ENCODE measurements at places on chromosomes 11 and 22.

DNA sequence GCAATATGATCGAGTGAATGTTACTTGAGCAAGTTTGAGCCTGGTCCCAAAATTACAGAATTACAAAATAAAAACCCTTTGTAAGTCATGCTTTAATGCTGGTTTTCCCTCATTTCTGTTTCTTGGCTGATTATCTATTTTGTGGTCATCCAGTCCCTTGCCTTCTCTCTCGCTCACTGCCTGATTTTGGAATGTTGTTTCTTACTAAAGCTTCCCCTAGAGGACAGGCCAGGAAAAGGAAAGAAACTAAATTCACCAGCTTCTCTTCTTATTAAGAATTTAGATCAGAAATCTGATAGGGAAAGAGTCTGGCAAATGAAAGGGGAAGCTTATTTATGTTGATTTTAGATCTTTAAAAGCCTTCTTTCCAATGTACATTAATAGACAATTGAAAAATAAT lies 16.6 kb upstream of the BDNF start:
- no peak for DNase-seq

DNA sequence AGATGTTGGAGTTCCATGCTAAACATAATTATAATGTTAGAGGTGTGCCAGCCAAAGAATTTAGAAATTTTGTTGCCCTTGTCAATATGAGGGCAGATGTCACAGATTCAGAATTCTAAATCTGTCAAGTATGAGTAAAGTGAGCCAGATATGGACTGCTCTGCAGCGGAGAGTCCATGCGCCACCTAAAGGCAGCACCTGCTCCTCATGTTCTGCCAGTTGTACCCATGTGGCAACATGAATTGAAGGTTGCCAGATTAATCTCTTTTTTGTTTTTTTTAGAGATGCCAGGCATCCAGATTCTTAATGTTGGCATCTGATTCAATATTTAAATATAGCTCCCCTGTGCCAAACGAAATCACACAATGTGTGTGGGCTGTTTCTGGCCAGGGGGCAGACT lies 678.6 kb upstream of the ANO5 start:
- no peak for DNase-seq

DNA sequence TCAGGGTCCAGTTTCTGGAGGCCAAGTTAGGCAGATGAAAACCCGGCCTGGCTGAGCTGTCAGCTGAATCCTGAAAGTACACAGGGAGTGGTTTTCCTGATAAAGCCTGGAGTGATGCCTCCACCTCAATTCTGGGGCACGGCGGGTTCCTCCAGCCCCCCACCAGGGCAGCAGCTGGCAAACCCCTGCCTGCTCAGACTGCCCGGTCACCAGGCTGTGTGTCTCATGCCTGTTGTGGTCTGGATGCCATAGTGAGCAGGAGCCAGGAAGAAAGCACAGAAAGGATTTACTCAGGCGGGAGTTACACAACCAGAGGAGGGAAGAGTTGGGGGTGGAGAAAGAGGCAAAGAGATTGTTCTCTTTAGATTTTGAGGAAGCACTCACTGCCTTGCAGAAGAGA lies 119.9 kb upstream of the RASSF10 start:
- no peak for DNase-seq

DNA sequence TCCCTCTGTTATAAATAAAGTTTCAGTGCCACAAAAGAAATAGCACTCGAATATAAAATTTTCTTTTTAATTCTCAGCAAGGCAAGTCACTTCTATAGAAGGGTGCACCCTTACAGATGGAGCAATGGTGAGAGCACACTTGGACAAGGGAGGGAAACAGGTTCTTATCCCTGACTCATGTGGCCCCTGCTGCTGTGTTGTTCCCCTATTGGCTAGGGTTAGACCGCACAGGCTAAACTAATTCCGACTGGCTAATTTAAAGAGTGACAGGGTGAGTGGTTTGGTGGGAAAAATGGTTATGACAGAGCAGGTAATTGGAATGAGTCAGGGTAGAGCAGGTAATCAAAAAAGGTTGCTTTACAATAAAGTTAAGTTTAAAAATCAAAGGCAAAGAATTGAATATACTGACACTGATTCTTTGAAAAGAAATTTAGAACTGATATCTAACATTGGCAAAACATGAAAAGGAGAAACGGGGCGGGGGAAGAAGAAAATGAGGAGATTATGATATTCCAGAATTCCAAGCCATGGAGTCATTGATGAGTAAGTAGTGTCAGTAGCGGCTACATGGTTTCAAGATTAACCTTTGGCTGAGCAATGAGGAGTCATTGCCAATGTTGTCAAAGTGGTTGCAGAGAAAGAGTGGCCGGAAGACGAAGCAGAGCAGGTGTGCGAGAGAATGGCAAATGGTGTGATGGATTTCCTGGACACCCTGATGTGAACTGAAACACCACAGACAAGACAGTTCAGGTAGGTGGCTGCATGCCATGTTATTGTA lies 48.4 kb upstream of the MRGPRX1 start:
- DNase-seq: no peak

DNA sequence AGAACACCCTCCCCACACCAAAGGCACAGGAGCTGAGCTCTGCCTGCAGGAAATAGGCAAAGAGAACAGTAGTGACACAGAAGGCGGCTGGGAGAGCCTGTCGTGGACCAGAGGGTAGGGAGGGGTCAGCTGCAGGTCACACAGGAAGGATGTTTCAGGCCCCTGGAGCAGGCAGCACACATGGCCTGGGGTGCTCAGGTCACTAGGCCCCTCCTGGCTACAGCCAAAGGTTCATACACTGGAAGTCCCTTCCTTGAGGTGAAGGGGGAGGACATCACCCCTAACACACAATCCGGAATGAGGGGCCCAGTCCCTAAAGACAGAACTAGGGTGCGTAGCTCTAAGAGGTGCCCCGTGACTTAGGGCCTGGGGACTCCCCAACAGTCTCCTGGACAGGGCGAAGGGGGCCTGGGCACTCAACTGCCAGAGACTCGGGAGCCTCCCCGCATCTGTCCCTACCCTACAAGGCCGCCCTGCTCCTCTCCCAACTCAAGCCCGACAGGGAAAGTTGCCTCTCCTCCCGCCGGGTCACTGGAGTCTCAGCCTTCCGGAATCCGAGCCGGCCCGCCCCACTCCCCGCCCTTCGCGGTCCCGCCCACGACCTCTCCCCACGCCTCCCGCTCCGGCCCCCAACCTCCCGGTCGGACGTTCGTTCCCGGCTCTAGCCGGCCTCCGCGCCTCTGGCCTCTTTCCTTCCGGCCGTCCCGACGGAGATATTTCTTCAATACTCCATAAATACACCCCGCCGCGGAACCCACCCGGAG lies at the start of gene CYB5R2:
TSS of gene CYB5R2 (minus strand) at position 541 of the 764 bp plus-strand sequence. CDS start 675 bp downstream, outside the sequence.
- DNase-seq: no peak

DNA sequence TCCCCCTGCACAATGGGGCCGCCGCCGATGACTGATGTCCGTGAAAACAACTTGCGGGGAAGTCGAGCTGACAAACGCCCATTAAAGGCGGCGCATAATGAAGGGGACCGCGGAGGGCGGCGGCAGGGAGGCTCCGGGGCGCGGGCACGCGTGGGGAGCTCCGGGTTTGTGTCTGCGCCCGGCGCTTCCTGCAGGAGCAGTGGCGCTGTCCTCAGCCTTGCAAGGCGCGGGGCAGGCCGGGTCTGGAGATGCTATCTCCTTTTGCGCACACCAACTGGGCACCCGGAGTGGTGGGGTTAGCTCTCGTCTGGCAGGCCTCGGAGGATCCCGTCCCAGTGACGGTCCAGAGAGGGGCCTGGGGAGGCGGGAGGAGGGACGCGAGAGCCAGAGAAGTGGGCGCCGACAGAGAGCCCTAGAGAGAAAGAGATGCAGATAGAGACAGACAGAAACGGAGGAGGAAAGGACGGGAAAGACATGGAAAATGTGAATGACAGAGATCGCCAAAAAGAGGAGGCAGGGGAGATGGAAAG lies 390 bp upstream of the FGF3 start:
- no peak for DNase-seq

DNA sequence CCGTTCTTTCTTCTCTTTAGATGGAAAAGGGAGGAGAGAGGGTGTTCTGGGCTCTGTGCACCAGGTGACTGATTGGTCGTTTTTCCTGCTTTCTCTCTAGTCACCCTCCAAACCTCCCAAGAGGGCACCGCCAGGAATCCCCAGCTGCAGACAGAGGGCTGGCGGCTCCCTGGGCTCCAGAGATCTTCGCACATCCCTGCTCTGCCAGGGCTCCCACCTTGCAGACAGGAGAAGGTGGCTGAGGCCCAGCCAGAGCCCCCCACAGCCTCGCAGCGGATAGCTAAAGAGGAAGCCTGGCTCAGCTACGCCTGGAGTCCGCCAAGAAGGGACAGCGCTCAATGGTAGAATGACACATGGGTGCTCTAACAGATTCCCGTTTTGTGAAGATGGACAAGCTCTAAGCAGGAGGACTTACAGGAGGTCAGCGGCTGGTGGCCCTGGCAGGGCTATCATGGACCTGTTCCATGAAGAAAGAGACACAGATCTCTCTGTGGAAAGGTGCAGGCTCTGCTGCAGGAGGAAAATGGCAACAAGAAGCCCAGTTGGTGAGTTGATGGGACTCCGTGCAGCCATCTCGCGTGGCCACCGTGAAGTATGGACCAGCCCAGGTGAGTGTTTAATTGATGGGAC lies 976.9 kb downstream of the BRD1 start:
- DNase-seq: no peak

- DNase-seq: no peak
These were observed 49.2 kb upstream of the SLC25A18 start for GRCh38 chr22:17514084-17514483.

- no peak for DNase-seq
These were observed 47.5 kb downstream of the MORC2 start for GRCh38 chr22:30921108-30921507.

DNA sequence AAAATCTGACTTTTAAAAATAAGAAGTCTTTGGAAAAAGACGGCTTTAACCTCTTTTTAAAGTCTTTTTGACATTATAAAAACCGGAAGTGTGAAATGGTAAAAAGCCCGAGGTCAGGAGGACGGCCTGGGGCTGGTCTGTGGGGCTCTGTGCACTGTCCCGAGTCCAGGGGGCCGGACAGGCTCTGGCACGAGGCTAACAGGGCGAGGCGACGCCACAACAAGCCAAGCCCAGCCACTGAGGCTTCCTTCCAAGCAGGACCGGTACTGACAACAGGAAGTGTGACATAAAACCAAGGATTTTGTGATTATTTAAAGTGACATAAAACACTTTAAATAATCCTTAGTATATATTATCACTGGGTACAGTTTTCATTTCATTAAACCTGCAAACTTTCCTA lies 39.2 kb downstream of the BRD1 start:
- DNase-seq: no peak

GRCh38 chr22:31614781-31615490 lies 47.1 kb downstream of the PISD start:
- DNase-seq: no peak

GRCh38 chr22:21797444-21798221 lies 62.0 kb upstream of the YPEL1 start:
- no peak for DNase-seq

Data from activated CD4-positive, alpha-beta T cell treated with anti-CD3 and anti-CD28 coated beads for 1 hour (primary cell).